Left lung (tissue), 14 donors: ENCODE measurements at places on chromosomes 2 and 18. TPM values are rescaled to one million over a fixed set of nuclear protein-coding genes. Genes with fewer than 3 reads are reported as not detected.

The DSG1 gene
- not detected for polyA plus RNA-seq

The COL4A4 gene
- polyA plus RNA-seq = 9.0 TPM

The DTNA gene
- 9.5 TPM for polyA plus RNA-seq

The CRYGD gene
- polyA plus RNA-seq = not detected

The CDK5R2 gene
- polyA plus RNA-seq = 0.13 TPM

The CNDP2 gene
- 136 TPM for polyA plus RNA-seq

The ANKRD30B gene
- 0.23 TPM for polyA plus RNA-seq

The CCDC102B gene
- 15.2 TPM for polyA plus RNA-seq

The NEU2 gene
- polyA plus RNA-seq = not detected

The GCKR gene
- polyA plus RNA-seq = 1.5 TPM

The SP5 gene
- 12.6 TPM for polyA plus RNA-seq
